Daoy (cell line): ENCODE measurements at places on chromosomes 7 and 10. TPM values are rescaled to one million over a fixed set of nuclear protein-coding genes. Genes with fewer than 3 reads are reported as not detected.

DNA sequence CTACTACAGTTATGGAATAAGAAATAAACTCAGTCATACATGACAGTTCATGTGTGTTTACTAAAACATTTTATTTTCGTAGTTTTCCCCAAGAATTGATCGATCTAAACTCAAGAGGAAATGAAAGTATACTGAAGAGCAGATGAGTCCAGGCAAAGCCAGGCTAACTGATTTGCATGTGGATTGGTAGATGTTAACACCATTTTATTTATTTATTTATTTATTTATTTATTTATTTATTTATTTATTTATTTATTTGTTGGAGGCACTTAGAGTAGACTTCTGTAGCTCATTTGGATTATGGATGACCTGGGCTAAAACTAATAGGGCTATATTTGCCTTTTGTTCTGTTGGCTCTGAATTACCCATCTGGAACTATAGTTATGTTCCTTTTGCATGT is 68.5 kb upstream of the DKK1 start:
- DNase-seq: no peak

DNA sequence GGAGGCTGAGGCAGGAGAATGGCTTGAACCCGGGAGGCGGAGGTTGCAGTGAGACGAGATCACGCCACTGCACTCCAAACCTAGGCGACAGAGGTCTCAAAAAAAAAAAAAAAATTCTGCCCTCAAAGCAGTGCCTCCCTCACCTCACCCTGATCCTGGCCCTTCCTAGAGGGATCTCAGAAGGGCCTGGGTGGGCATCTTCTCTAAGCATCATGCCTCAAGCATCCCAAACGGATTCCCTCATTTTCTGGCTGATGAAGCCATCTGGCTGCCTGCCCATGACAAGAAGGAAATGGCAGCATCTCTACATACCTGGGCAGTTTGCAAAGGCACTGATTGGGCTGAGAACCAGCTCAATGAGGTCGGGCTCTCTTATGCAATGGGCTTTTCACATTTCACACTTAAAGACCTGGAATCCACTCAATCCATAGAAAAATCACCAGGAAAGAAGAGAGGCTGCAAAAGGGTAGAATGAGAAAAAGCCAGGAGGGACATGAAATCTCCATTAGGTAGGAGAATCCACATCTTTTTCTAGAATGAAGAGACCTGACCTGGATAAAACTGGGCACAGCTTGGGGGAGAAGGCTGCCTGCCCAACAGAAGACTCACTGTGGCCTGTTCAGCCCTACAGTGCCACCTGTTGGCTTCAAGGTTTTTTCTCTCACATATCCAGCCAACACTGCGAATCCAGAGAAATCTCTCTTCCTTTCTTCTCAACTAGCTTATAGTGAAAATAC is 48.1 kb downstream of the PDLIM1 start:
- peak; percentile 53 for DNase-seq

- DNase-seq: no peak
These were observed 144.8 kb upstream of the RET start for GRCh38 chr10:42932116-42932515.

- no peak for DNase-seq
These were observed 28.1 kb downstream of the SLIT1 start for GRCh38 chr10:97157578-97158095.

DNA sequence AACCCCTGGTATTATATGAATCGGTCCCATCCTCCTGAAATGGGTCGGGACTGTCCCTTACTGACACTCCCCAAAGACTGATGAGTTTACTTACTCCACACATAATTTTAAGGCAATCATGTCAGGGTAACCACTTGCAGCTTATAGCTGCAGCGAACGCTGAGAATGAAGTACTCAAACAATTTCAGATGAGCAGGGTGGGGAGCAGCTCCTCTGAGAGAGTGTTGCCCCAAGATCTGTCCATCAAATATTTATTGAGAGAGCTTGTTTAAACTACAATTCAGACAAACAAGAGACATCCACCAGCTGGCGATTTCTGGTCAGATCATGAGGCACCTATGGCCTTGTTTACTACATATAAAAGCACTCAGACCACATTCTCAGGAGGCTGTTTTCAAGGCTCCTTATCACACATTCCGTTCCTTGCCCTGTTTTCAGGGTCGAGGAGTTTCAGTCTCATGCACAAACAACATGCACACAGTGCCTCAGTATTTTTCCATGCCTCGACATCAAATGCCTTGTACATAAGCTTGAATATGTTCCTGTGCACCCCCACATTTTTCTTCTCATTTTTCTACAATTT is 80.1 kb downstream of the THSD7A start:
- DNase-seq: no peak

DNA sequence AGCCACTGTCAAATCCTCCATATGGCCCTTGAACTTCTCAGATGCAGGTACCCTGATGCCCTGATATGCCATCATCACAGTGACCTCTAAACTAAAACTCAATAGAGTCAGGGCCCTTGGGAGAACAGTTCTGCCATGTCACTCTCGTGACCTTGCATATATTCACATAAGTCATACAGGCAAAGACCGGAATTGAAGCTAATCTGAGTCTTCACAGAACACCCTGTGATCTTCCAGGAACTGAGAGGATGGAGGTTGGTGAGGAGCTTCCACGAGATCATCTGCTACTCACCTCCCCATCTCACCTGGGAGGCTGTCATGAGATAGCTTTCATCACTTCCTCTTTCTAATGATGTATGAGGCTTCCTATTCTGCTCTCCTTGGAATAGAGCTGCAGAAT is 228.7 kb upstream of the CCDC6 start:
- no peak for DNase-seq

- no peak for DNase-seq
These were observed 42.2 kb upstream of the CAMK2B start for GRCh38 chr7:44367475-44368043.

GRCh38 chr10:63214571-63214970 is 81.4 kb downstream of the NRBF2 start:
- no peak for DNase-seq

GRCh38 chr7:92622685-92623084 is 32.5 kb upstream of the FAM133B start:
- no peak for DNase-seq

GRCh38 chr10:112362833-112363232 is 11.1 kb upstream of the ACSL5 start:
- DNase-seq: peak; percentile 52

DNA sequence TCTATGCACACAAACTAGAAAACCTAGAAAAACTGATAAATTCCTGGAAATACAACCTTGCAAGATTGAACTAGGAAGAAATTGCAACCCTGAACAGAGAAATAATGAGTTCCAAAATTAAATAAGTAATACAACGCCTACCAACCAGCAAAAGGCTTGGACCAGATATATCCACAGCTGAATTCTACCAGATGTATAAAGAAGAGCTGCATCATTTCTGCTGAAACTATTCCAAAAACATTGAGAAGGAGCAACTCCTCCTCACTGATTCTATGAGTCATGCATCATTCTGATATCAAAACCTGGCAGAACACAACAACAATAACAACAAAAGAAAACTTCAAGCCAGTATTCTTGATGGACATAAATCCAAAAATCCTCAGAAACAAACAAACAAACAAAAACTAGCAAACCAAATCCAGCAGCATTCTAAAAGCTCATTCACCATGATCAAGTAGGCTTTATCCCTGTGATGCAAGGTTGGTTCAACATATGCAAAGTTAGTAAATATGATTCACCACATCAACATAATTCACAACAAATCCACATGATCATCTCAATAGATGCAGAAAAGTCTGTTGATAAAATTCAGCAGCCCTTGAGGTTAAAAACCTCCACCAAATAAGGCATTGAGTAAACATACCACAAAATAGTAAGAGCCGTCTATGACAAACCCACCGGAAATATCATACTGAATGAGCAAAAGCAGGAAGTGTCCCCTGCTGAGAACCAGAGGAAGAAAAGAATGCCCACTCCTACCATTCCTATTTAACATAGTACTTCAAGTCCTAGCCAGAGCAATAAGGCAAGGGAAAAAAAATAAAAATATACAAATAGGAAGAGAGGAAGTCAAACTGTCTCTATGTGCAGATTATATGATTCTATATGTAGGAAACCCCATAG is 98.2 kb downstream of the PCDH15 start:
- no peak for DNase-seq

DNA sequence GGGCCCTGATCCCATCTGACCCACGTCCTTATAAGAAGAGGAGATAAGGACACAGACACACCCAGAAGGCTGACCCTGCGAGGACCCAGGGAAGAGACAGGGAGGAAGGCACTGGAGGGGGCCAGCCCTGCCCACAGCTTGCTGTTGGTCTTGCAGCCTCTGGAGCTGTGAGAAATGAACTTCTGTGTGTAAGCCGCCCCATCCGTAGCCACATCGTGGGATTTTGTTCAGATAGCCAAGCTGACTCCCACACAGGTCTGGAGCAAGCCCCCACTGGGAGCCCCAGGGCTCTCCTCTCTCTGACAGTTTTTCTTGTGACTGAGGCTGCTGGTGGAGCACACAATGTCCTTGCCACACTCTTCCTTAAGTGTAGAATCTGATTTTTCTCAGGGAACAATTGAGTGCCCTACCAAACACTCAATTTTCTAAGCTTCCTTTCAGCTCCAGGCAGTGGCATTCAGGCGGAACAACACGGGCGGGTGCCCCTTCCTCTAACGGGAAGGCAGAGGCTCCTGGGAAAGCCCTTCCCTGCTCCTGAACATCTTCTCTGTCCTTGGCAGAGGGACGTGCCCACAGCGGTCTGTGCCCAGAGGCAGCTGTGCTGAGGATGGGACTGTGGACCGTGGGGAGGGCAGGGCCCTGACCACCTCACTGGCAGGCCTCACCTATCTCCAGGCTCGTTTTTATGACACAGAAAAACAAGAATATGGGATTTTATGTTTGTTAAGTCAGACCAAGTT is 160.6 kb upstream of the SHH start:
- DNase-seq: no peak

Gene NPC1L1
- total RNA-seq: not detected in 2 replicates

Gene LYZL1
- total RNA-seq: not detected in 2 replicates
